ENCODE measurements at places on chromosomes 12 and 14.

GRCh38 chr14:56299306-56299984, 181.2 kb downstream of the PELI2 start:
- DNase-seq, result no peak

- DNase-seq, result no peak
Observed at GRCh38 chr12:98935847-98936246, 290.8 kb downstream of the APAF1 start.

DNA sequence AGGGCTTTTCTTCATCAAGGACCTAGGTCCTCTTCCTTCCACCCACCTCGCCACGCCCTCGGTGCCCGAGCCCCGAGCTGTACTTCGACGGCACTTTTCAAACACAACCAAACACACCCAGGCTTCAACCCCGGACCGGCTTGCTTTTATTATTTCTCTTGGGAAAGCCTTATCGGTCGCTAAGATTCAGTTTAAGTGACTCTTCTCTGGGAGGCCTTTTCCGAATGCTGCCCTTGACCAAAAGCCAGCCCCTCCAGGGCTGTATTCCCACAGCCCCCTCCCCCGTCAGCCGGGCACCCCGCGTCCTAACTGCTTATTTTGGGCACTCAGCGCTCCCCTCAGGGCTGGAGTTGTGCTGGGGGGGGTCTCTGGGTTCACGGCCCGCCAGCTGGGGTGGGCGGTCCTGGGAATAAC, 644 bp upstream of the PPP4R4 start:
- no peak for DNase-seq

DNA sequence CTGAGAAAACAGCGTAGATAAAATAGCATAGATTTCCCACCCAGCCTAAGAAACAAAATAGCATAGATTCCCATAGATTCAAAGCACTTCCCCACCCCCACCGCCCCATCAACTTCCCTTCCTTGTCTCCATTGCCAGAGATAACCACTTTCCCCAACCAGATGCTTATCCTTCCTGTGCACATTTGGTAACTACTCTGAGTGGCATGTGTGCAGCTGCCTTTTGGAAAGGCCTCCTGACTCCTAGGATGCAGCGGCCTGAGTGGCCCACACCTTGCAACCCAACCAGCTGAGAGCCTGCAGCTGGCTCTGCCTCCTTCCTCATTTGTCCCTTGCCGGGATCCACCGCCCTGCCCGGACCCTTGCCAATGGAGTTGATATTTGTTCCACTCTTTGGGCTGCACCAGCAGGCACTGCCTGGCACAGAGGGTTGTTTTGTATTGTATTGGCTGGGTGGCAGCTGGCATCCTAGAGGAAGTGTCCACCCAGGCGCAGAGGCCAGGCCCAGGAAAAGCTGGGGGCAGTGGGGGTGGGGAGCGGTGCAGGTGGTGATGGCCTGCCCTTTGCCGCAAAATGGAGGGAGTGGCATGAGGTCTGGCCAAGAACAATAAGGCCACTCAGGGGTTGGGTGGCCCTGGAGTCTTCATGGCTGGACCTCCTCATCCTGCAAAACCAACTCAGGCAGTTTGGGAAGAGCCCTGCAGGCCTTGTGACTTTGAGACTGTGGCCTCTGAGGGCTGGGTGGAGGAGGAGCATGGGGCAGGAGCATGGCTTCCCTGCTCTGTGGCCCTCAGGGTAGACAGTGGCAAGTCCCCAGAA, 4.9 kb downstream of the SLC48A1 start:
- no peak for DNase-seq

DNA sequence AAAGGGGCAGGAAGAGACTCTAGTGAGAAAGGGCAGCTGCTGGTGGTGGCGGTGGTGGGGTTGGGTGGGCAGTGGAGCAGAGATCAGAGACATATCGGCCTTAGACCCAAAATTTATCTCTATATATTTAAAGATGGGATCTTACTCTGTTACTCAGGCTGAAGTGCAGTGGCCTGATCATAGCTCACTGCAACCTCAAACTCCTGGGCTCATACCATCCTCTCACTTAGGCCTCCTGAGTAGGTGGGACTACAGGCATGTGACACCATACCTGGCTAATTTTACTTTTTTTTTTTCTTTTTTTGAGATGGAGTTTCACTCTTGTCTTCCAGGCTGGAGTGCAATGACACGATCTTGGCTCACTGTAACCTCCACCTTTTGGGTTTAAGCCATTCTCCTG, 18.6 kb upstream of the ITGA5 start:
- no peak for DNase-seq

GRCh38 chr14:23538785-23539184, 12.8 kb downstream of the ZFHX2 start:
- no peak for DNase-seq

GRCh38 chr12:74204236-74204635, 333.4 kb upstream of the ATXN7L3B start:
- no peak for DNase-seq

DNA sequence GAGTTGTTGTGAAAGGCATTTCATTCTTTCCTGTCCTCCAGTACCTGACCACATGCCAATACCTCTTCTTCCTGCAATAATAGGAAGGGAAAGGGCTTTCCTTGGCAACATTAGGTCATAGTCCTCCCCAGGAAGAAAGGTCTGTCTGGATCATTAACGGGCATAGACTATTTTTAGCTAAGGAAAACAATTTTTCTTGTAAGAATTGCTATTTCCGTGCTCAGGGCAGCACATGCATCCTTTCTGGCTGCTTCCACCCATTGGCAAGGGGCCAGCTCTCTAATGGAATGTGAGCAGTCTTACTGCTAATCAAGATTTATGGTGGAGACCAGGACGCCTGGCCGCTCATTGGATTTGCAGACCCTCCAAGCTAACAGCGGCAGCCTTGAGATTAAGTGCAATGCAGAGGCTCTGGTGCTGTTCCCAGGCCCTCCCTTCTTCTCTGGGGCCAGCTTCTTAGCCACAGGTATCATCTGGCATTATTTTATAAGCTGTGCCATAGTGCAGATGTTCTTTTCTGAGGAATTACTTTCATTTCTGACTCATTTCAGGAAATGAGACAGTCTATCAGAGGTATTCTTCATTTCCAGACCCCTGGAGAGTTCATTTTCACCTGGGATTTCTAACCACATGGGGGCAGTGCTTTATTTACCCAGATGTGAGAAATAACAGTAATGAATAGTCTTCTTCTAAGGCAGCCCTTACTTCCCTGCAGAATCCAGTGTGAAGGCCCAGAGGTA, 52.9 kb downstream of the ANO6 start:
- no peak for DNase-seq

- no peak for DNase-seq
Observed at GRCh38 chr12:127192391-127192790, 1074.6 kb upstream of the TMEM132C start.

- no peak for DNase-seq
Observed at GRCh38 chr12:91974541-91975085, 171.0 kb downstream of the BTG1 start.

GRCh38 chr14:56059054-56059453, 59.2 kb upstream of the PELI2 start:
- DNase-seq, result no peak

- no peak for DNase-seq
Observed at GRCh38 chr12:107661830-107662229, 23.8 kb upstream of the PWP1 start.

GRCh38 chr14:104184506-104184905, 46.1 kb downstream of the KIF26A start:
- DNase-seq, result no peak

DNA sequence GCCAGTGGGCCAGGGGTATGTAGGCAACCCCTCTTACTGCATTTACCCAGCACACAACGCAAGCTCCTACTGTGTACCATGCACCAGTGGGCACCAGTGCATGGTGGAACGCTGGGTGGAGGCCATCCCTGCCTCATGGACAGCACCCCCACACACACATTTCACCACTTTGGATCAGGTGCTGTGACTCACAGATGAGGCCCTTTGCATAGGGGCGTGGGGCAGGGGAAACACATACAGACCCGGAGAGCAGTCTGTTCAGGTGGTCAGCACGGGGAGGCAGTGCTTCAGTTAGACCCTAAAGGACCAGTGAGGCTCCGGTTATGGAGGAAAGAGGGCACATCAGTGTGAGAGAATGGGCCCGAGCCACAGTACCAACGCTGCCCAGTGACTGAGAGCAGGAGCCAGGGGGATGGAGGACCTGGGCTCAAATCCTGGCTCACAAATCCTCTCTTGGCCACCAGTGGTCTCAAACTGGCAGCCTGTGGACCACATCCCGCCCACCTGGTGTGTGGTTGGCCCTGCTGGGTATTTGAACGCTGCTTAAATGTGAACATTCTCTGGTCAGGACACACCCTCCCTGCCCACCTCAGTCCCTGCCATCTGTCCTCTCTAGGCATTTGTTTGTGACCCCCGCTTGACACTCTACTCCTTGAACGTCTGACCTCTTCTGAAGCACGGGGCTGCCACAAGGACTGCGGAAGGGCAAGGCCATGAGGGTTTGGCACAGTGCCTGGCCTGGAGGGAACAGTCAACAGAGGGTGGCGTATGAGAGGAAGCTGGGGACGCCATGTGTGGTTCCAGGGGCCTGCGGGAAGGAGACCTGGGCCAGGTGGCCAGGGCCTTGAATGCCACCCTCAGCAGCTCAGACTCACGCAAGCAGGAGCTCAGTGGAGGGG, 46.7 kb downstream of the FAM222A start:
- no peak for DNase-seq

DNA sequence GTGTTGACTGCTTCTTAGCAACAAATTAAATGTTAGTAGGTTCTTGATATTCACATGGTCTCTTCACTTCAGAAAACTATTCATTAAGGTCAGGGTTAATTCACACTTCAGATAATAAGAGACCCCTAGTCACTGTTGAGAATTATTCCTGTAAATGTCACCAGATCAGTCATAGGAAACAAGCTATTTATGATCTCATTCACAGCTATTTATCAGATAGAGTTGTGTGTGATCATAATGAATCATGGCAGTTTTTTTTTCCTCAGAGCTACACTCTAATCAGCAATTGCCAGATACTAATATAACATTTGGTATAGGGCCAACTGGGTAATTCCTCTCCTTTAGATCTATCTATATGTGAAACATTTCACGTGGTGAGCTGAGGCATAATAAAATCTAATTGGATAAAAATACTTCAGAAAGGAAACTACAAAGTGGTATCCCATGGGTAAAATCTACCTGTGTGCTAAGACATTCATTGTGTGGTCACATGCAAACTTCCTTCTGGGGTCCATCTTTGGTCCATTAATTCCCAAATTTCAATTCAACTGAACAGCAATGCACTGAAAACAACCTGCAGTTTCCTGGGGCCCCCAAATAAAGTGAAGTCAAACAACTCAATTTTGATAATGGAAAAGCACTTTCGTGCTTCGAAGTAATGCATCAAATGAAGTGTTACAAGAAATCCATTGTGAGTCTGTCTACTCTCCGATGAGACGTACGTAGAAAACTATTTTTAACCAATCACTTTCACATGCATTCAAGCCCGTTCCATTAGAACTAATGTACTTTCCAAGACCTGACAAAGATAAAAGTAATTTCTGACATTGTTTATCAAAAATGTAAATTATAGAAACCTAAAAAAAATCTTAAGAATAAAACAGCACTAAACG, 197.0 kb downstream of the ACSS3 start:
- no peak for DNase-seq

GRCh38 chr12:83864054-83864453, 1048.5 kb downstream of the SLC6A15 start:
- DNase-seq, result no peak

GRCh38 chr12:43736927-43737440, 21.6 kb downstream of the PUS7L start:
- no peak for DNase-seq

GRCh38 chr12:98109266-98109665, 406.1 kb upstream of the TMPO start:
- no peak for DNase-seq

Measured in activated CD4-positive, CD25-positive, alpha-beta regulatory T cell treated with anti-CD3 and anti-CD28 coated beads, Interleukin-2, amount 50 U/mL, for 16 hours (primary cell).